ENCODE measurements at places on chromosomes 1 and 21. TPM values are rescaled to one million over a fixed set of nuclear protein-coding genes. Genes with fewer than 3 reads are reported as not detected.

P3H1 gene
- polyA plus RNA-seq = 16.9 TPM

CRYAA gene
- not detected for polyA plus RNA-seq

LMO4 gene
- 71.8 TPM for polyA plus RNA-seq

CLDN17 gene
- not detected for polyA plus RNA-seq

TSSK3 gene
- 0.65 TPM for polyA plus RNA-seq

APCS gene
- polyA plus RNA-seq = not detected

RNU1-4 gene
- polyA plus RNA-seq = not detected

SELP gene
- polyA plus RNA-seq = 1.4 TPM

USH2A gene
- polyA plus RNA-seq = not detected

ASCL5 gene
- polyA plus RNA-seq = not detected

FYB2 gene
- not detected for polyA plus RNA-seq

C1orf35 gene
- polyA plus RNA-seq = 6.9 TPM

RAB3B gene
- polyA plus RNA-seq = not detected

ITLN2 gene
- not detected for polyA plus RNA-seq

CFHR3 gene
- not detected for polyA plus RNA-seq

TSPAN2 gene
- polyA plus RNA-seq = 20.6 TPM

AGTRAP gene
- polyA plus RNA-seq = 626 TPM

CRNN gene
- polyA plus RNA-seq = not detected

Measured in CD14-positive monocyte (primary cell).